Aortic smooth muscle cell (primary cell): ENCODE measurements at places on chromosomes 4 and X. TPM values are rescaled to one million over a fixed set of nuclear protein-coding genes. Genes with fewer than 3 reads are reported as not detected.

AREG gene
- total RNA-seq: not detected in 2 replicates

GLOD5 gene
- total RNA-seq: not detected in 2 replicates

ARHGAP24 gene
- total RNA-seq: 42.5 and 53.0 TPM in 2 replicates

SPANXD gene
- not detected in 2 replicates for total RNA-seq

GASK1B gene
- 11.9 and 25.1 TPM in 2 replicates for total RNA-seq

CCKAR gene
- total RNA-seq: 0.13 TPM in 1 of 2 replicates, not detected in the other

SMR3B gene
- total RNA-seq: not detected in 2 replicates

DCAF4L1 gene
- 0.06 and 0.13 TPM in 2 replicates for total RNA-seq

NRK gene
- total RNA-seq: 0.13 and 1.2 TPM in 2 replicates

GAGE2A gene
- not detected in 2 replicates for total RNA-seq

XPNPEP2 gene
- total RNA-seq: not detected in 2 replicates

AIMP1 gene
- total RNA-seq: 26.2 and 29.3 TPM in 2 replicates

DMP1 gene
- not detected in 2 replicates for total RNA-seq

TCEAL6 gene
- not detected in 2 replicates for total RNA-seq

FGF13 gene
- 0.26 and 0.44 TPM in 2 replicates for total RNA-seq

C4orf54 gene
- not detected in 2 replicates for total RNA-seq

RBM3 gene
- 301 and 362 TPM in 2 replicates for total RNA-seq

CENPVL2 gene
- not detected in 2 replicates for total RNA-seq

TMSB15A gene
- total RNA-seq: 4.9 and 6.3 TPM in 2 replicates

VGLL1 gene
- total RNA-seq: not detected in 2 replicates

ARAF gene
- total RNA-seq: 14.7 and 15.1 TPM in 2 replicates

ADH1A gene
- total RNA-seq: 0.19 and 0.79 TPM in 2 replicates

GNRHR gene
- total RNA-seq: not detected in 2 replicates

OTUD6A gene
- total RNA-seq: not detected in 2 replicates

RAB9A gene
- 22.6 and 28.7 TPM in 2 replicates for total RNA-seq

CFAP97 gene
- 42.5 TPM in 2 replicates for total RNA-seq

CLNK gene
- not detected in 2 replicates for total RNA-seq

CXCL1 gene
- 1.3 and 4.5 TPM in 2 replicates for total RNA-seq

FAAH2 gene
- 0.25 TPM in 1 of 2 replicates, not detected in the other for total RNA-seq

HMX1 gene
- total RNA-seq: not detected in 2 replicates

SATL1 gene
- total RNA-seq: not detected in 2 replicates
